Panc1 (cell line): ENCODE measurements at places on chromosomes 5 and 9. TPM values are rescaled to one million over a fixed set of nuclear protein-coding genes. Genes with fewer than 3 reads are reported as not detected.

Gene PKD2L2
- not detected for total RNA-seq

DNA sequence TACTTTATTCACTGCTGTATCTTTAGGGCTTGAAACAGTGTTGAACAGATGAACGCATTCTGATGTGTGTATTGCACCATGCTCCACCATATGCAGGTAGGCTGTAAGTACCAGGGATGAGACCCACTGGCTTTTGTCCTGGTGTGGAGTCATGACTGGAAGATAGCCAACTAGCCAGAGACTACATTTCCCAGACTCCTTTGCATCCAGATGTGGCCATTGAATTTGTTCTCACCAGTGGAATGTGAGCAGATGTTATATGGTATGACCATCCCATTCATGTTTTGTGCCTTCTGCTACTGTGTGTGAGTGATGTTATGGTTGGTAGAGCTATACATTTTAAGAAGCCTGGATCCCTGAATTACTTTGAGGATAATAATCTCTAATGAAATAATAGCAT, 7.4 kb upstream of the FBXL7 start:
- no peak overlapping the region for H3K4me3 ChIP-seq
- no peaks in the 10 kb centered on the region for H3K36me3 ChIP-seq
- no peaks in the 10 kb centered on the region for H3K27me3 ChIP-seq
- no peak for DNase-seq

GRCh38 chr9:133838859-133839507, 100.8 kb upstream of the SARDH start:
- H3K36me3 ChIP-seq: no peaks in the 10 kb centered on the region
- H3K27ac ChIP-seq: no peak overlapping the region
- no peak overlapping the region for H3K4me3 ChIP-seq

GRCh38 chr9:13568405-13568804, 288.9 kb upstream of the MPDZ start:
- H3K4me3 ChIP-seq: no peak overlapping the region; the same call in 1 of the 2 replicates
- no peaks in the 10 kb centered on the region for H3K36me3 ChIP-seq
- DNase-seq: no peak
- H3K4me1 ChIP-seq: no peaks in the 10 kb centered on the region

GRCh38 chr9:29217966-29218365, 1644.7 kb upstream of the C9orf72 start:
- no peaks in the 10 kb centered on the region for H3K36me3 ChIP-seq
- H3K4me1 ChIP-seq: peaks cover 11% of the 10 kb centered on the region
- no peak for DNase-seq
- no peak overlapping the region for H3K4me3 ChIP-seq
